ENCODE measurements at places on chromosomes 12 and 14.

GRCh38 chr14:58491593-58491992, 64.1 kb downstream of the KIAA0586 start:
- no peak for DNase-seq

DNA sequence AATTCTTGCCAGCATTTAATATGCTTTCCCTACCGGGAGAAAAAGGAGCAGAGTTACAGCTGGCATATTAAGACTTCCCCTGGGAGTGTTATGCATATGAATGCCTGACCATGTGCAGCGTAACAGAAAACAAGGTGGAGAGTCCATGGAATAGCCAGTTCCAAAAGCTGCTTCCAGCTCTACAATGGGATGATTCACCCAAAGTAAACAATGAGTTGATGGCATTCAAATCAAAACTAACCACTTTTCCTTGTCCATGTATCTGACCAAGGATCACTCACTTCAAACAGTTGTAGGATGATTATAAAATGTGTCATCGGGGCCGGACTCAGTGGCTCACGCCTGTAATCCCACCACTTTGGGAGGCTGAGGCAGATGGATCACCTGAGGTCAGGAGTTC, 48.1 kb upstream of the BICDL1 start:
- no peak for DNase-seq

DNA sequence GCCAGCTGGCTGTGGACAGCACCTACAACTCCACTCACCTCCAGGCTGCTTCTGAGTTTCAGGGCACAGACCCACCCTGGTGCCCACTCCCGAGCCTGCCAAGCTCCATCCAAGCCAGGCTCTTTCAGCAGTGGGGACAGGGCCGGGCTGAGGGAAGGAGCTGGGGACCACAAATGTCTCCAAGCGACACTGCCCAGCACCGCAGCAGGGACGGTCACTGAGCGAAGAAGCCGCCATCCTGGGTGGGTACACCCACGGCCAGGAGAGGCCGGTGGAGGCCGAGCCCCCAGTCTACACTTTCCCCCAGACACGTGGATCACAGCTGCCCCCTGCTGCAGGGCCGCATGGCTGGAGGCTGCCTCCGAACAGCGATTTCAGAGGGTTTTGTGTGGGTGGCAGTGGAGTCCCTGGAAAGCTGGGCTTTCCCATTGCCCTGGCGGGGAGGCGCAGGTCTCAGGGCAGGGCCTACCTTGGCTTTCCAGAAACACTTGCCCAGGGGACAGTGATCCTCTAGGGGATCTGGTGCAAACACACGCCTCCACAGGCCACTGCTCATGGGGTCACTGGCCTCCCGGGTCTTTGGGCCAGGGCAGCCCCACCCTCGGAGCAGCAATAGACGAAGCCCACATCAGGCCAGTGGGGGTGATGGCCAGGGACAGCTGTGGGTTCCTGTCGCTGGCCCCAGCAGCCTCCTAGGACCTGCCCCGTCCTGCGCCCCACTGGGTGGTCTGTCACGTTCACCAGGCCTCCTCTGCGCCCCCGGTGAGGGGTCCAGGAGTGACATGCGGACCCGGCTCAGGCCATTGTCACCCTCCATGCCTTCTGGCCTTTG, 1.2 kb upstream of the GPR132 start:
- no peak for DNase-seq

GRCh38 chr14:61866932-61867920, 105.0 kb downstream of the SNAPC1 start:
- DNase-seq = no peak

- DNase-seq = no peak
These were observed 385.9 kb downstream of the BMP4 start for GRCh38 chr14:53570411-53571387.

- DNase-seq = peak; percentile 22
These were observed 94.3 kb downstream of the RFLNA start for GRCh38 chr12:124389138-124389724.

GRCh38 chr12:108381787-108382436, 42.8 kb upstream of the CMKLR1 start:
- no peak for DNase-seq

GRCh38 chr14:24459331-24459730, 16.8 kb upstream of the SDR39U1 start:
- no peak for DNase-seq

DNA sequence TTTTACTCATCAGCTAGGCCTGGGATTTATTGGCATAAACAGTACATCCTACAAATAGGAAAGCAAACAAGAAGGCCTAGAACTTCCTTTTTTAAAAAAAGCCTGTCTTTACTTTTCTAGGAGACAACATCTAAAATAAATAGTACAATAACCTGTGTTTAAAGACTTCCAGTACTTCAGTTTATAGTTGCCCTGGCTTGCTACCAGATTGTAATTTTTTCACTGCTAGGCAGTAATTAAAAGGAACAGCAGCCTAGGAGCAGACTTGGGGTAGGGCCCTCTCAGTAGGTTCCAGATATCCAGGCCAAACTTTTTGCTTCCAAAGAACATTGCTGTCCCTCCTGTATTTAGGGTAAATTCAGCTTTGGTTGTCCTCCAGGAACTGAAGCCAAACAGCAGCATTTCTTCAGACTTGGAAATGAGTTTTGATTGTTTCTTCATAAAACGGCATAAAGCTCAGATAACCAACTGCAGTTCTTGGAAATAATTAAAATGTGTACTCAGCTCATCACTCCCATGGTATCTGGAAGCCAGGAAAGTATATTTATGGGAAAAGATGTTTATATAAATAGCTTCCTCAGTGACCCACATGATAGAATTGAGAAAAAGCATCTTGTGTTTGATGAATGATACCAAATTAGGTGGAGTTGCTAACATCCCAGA, 61.7 kb downstream of the PPP1R36 start:
- DNase-seq = no peak

GRCh38 chr12:101343893-101344292, 63.7 kb downstream of the ARL1 start:
- DNase-seq = no peak

GRCh38 chr12:105736498-105736897, 402.3 kb downstream of the NUAK1 start:
- DNase-seq = no peak

DNA sequence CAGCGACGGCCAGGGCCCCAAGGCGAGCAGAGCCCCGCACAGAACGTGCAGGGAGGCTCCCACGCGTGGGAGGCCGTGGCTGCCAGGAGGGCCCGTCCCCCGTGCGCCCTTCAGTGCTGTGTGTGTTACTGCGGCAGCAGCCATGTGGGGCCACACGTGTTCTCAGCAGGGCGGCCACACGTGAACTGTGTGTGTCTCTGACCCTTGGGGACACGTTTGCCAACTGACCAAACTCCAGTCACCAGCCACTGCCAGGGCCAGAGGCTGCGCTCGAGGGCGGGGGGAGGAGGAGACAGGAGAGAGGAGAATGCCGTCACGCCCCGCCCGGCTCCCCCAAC, 57.7 kb downstream of the GALNT9 start:
- no peak for DNase-seq
